Bladder microvascular endothelial cell (primary cell): ENCODE measurements at places on chromosomes 3 and 15. TPM values are rescaled to one million over a fixed set of nuclear protein-coding genes. Genes with fewer than 3 reads are reported as not detected.

WDR93 gene
- total RNA-seq = under 0.01 TPM in 1 of 2 replicates, not detected in the other

RTP1 gene
- total RNA-seq = not detected in 2 replicates

SNX22 gene
- 0.16 and 0.25 TPM in 2 replicates for total RNA-seq

TM6SF1 gene
- 19.6 and 70.5 TPM in 2 replicates for total RNA-seq

THBS1 gene
- 2,994 and 14,705 TPM in 2 replicates for total RNA-seq

TMC3 gene
- not detected in 2 replicates for total RNA-seq

ZDHHC23 gene
- total RNA-seq = 2.6 and 16.9 TPM in 2 replicates

CLDN16 gene
- total RNA-seq = 0.06 TPM in 1 of 2 replicates, not detected in the other

AADAC gene
- total RNA-seq = 0.32 TPM in 1 of 2 replicates, not detected in the other

CYP1A2 gene
- not detected in 2 replicates for total RNA-seq

FBXW12 gene
- not detected in 2 replicates for total RNA-seq

SCG5 gene
- total RNA-seq = 0.49 and 0.82 TPM in 2 replicates

IL16 gene
- 1.7 and 4.9 TPM in 2 replicates for total RNA-seq
